ENCODE measurements at places on chromosomes 7 and 10. TPM values are rescaled to one million over a fixed set of nuclear protein-coding genes. Genes with fewer than 3 reads are reported as not detected.

- no peak for DNase-seq
These were observed 334.4 kb downstream of the SUGCT start for GRCh38 chr7:40468891-40469864.

- no peak for DNase-seq
These were observed 745 bp upstream of the ORAI2 start for GRCh38 chr7:102432442-102433218.

GRCh38 chr7:2478399-2478785, 2.2 kb upstream of the GRIFIN start:
- DNase-seq = no peak

GRCh38 chr7:44287488-44288380, 37.7 kb downstream of the CAMK2B start:
- DNase-seq = peak; percentile 4

DNA sequence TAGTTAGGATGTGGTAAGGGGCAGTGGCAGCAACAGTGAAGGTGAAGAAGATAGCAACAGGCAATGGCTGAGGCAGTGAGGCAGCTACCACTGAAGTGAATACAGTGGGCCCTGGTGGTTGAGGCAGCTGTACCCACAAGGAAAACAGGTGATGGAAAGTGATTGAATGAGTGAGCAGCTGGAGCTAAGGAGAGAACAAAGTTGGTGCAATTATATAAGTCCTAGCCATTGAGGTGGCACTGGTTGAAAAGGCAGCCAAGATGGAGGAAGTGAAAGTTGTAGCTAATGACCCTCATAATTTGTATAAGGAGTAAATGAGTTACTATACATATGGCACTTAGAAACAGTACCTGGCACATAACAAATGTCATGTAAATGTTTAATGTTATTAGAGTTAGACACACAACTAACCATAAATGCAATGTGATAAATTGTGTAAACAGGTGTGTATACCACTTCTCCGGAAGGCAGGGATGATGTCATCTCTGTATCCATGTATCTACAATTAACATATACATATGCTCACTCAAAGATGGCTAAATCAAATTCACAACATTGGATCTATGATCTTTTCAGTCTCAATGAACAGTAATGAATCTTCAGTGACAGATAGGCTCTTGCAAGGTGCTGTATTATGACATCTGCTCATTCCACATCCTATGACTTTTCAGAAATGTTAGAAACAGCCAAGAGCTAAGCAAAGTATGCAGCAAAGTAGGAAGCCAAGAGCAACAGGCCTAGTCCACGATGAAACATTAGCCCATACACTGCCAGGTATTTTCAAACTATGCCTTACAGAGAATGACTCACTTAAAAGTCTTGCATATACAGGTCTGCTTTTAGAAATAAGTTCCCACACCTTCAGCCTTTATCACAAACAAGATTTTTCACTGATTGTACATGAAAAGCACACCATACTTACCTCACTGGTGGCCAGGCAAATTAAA, 10.7 kb downstream of the XPNPEP1 start:
- no peak for DNase-seq

DNA sequence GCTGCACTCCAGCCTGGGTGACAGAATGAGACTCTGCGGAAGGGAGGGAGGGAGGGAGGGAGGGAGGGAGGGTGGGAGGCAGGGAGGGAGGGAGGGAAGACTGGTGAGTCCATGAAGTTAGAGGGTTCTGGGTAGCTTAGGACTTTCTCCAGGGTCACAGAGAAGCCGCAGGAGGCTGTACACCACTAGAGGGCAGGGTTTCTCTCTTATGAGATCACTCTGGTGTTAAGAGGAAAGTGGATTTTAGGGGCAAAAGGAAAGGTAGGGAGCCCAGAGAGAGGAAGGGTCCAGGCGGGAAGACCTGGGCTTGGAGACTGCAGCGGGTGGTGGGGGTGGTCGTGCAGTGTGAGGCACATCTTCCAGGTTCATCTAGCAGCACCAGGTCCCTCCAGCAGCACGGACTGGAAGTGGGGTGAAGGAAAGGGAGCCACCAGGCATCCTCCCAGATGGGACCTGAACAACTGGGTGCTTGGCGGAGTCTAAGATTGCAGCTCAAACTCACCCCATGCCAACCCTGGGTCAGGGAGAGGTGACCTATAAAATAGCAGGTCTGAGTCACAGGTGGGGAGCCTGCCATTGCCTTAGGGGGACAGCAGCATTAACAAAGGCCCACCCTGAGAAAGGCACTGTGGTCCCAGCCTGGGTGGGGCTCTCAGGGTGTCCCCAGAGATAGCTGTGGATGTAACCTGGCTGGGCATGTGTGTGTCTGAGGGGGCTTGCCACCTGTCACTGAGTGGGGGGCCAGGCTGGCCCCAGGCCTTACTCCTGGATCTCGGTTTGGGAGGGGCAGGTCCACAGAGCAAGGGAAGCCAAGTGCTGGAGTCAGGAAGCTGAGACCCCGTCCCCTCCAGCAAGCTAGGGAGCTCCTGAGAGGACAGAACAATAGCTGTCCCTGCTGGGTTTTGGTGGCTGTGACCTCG, 48.5 kb upstream of the SLC29A3 start:
- DNase-seq = no peak

The CFAP69 gene
- 11.3 TPM for total RNA-seq

Measured in omental fat pad (tissue), 4 donors.